ENCODE measurements at places on chromosomes 2 and 18.

- DNase-seq: no peak
Observed at GRCh38 chr18:985212-985661, 80.6 kb downstream of the ADCYAP1 start.

- DNase-seq: no peak
Observed at GRCh38 chr18:77093586-77093985, 39.0 kb downstream of the MBP start.

DNA sequence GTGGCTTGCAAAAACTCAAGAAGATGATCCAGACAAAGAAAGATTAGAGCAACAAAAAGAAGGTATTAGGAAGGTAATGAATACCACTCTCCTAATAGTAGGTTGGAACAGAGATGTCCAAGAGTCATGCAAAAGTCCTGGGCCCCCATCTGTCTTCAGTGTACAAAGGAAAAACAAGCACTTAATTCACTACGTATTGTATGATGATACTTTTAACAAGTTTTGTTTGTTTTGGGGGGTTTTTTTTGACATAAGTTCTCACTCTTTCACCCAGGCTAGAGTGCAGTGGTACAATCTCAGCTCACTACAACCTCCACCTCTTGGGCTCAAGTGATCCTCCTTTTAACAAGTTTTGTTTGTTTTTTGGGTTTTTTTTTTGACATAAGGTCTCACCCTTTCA, 80.6 kb upstream of the RTN4 start:
- no peak for DNase-seq

DNA sequence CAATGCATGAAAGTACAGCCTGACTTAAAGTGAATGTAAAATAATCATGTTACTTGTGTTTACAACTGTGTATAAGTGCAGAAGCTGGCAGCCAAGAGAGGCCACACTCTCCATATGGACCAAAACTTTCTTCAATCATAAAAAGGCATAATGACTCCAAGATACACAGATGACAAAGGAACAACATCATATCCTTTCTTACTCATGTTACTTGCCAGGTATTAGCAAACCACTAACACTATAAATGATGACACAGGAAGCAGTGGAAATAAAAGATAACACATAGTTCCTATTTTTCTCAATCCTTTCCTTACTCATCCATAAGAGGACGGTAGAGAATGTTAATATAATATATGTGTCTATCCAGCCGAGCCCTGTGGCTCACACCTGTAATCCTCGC, 400.0 kb upstream of the CDH2 start:
- DNase-seq: no peak

DNA sequence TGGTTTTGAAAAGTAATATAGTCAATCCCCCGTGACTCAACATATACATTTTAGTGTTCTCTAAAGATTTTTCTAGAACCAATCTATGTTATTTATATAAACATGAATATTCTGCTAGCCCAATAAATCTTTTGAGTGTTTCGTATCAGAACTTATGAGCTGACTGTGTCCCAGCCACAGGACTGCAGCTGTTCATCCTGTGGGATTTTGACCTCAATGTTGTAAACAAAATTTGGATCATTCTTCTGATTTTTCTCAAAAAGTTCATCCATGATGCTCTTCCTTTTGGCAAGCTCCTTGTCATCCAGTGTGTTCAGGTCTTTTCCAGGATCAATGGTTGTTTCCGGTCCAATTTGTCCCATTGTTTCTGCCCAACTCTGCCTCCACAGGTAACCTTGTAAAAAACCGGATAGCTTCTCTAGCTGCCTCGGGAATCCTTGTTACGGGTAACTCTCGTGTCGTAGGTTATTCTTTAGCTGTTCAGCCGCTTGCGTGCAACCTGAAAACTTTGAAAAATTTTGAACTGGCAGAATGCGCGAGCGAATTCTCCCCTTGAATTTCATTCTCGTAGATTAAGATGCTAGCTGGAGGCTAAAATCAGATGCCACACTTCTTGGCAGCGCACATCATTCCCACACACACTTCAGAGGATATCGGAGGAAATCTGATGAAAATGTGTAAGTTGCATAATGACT, 195.2 kb downstream of the SH3BP4 start:
- no peak for DNase-seq

DNA sequence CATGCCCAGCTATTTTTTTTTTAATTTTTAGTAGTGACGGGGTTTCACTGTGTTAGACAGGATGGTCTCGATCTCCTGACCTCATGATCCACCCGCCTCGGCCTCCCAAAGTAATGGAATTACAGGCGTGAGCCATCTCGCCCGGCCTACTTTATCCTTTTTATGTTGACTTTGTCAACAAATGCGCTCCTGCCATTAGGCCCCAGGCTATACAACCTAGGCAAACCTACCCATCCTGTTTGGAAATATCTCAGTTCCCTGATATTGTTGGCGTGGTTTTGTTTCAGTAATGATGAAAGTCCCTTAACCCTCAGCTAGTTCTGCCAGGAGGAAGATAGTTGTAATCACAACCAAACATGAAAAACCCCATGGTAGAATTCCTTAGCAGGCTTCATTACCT, 249.4 kb upstream of the SOX11 start:
- no peak for DNase-seq

All from stimulated activated CD8-positive, alpha-beta memory T cell treated with anti-CD3 and anti-CD28 coated beads, Interleukin-15, amount 100 ng/mL, for 24 hours (primary cell).